Activated CD8-positive, alpha-beta T cell treated with anti-CD3 and anti-CD28 coated beads, Interleukin-2, amount 10 ng/mL, durations not matched to agents 7 days and 5 days (primary cell): ENCODE measurements at places on chromosomes 12 and 14. TPM values are rescaled to one million over a fixed set of nuclear protein-coding genes. Genes with fewer than 3 reads are reported as not detected.

Gene EXD2
- 4.2 TPM for total RNA-seq

Gene APOF
- total RNA-seq = not detected

Gene C12orf50
- 0.11 TPM for total RNA-seq

Gene OTX2
- total RNA-seq = not detected

Gene TAS2R46
- total RNA-seq = 1.4 TPM

Gene KRT82
- total RNA-seq = not detected

Gene PTPN21
- total RNA-seq = 0.08 TPM

Gene VWF
- not detected for total RNA-seq

Gene DHH
- total RNA-seq = not detected

Gene IL23A
- total RNA-seq = 3.7 TPM

Gene TMEM179
- not detected for total RNA-seq

Gene C14orf180
- total RNA-seq = not detected

Gene CAPZA3
- not detected for total RNA-seq
